ENCODE measurements at places on chromosomes 2 and 18. TPM values are rescaled to one million over a fixed set of nuclear protein-coding genes. Genes with fewer than 3 reads are reported as not detected.
A peak's percentile ranks its signal among the peaks of the same experiment; 100 is the strongest.

DNA sequence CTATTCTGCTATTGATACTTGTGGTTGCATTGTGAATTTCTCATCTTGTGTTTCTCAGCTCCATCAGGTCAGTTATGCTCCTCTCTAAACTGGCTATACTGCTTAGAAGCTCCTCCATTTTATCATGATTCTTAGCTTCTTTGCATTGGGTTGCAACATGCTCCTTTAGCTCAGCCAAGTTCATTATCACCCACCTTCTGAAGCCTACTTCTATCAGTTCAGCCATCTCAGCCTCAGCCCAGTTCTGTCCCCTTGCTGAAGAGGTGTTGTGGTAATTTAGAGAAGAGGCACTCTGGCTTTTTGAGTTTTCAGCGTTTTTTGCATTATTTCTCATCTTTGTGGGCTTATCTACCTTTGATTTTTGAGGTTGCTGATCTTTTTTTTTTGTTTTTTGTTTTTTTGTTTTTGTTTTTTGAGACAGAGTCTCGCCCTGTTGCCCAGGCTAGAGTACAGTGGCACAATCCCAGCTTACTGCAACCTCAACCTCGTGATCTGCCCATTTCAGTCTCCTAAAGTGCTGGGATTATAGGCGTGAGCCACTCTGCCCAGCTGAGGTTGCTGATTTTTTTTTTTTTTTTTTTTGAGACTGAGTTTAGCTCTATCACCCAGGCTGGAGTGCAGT, 36.0 kb downstream of the ANKRD12 start:
- H3K4me3 ChIP-seq: no peak overlapping the region
- no peak for DNase-seq
- no peaks in the 10 kb centered on the region for H3K27me3 ChIP-seq
- H3K4me1 ChIP-seq: peaks cover 6% of the 10 kb centered on the region

DNA sequence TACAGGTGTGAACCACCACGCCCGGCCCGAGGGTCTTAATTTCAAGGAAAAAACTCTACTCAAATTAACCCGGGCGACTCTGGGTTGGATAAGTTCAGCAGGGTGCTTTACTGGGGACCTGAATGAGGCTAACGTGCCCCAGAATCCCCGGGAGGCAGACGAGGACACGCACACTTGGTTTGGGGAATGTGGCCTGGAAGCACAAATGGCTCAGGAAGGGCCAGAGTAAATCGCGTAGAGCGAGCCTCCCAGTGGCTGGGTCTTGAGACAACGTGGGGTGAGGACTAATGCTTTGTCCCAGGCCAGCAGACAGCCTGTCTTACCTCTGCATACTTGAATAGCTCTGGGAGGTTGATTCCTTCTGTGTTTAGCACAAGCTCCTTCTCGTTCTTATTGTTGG, 75.8 kb downstream of the POLR1A start:
- no peak overlapping the region for H3K27ac ChIP-seq
- no peak for DNase-seq
- no peaks in the 10 kb centered on the region for H3K4me1 ChIP-seq
- peaks cover 42% of the 10 kb centered on the region for H3K36me3 ChIP-seq

GRCh38 chr18:2448565-2449151, 122.6 kb downstream of the METTL4 start:
- no peaks in the 10 kb centered on the region for H3K36me3 ChIP-seq
- no peak overlapping the region for H3K4me3 ChIP-seq
- H3K27me3 ChIP-seq: no peaks in the 10 kb centered on the region
- no peak for DNase-seq
- H3K4me1 ChIP-seq: no peaks in the 10 kb centered on the region

DNA sequence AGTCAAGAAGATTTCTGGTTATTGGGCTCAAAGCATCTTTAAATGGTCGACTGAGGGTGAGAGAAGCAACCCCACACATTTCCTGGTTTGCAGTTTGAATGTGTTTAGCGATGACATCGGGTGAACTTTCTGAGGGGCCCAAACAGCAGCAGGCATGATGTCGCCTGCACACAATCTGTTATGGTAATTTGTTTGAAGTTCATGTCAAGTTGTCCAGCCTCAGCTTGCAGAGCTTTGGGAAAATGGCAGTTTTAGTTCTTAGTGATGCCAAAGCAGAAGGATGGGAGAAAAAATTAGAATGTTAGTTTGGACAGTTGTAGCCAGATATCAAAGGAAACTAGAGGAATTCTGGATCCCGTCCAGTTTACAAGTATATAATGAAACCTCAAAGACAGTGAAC, 284.6 kb downstream of the MBD5 start:
- H3K27ac ChIP-seq: no peak overlapping the region
- no peak overlapping the region for H3K4me3 ChIP-seq
- no peaks in the 10 kb centered on the region for H3K4me1 ChIP-seq
- H3K36me3 ChIP-seq: no peaks in the 10 kb centered on the region
- DNase-seq: no peak
- H3K27me3 ChIP-seq: no peaks in the 10 kb centered on the region

- no peak for DNase-seq
- no peak overlapping the region for H3K4me3 ChIP-seq
- H3K27me3 ChIP-seq: no peaks in the 10 kb centered on the region
- no peak overlapping the region for H3K27ac ChIP-seq
Observed at GRCh38 chr2:65076345-65076710, 20.1 kb downstream of the CEP68 start.

DNA sequence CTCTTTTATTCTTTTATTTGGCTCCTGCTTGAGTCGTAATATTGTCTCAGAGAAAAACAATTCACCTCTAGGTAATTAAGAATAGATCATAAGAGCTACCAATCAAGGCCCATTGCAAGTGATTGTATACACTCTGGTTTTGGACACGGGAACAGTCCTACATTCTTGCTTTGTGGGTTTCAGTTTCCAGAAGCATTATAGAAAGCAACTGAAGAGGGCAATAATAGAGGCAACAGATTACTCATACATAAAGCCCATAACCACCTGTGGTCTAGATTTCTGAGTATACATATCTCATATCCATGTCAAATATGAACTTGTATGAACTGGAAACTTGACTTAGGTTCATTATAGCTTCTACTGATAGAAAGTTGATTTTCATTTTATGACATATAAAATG, 65.4 kb downstream of the DIS3L2 start:
- H3K4me3 ChIP-seq: no peak overlapping the region
- no peaks in the 10 kb centered on the region for H3K4me1 ChIP-seq

DNA sequence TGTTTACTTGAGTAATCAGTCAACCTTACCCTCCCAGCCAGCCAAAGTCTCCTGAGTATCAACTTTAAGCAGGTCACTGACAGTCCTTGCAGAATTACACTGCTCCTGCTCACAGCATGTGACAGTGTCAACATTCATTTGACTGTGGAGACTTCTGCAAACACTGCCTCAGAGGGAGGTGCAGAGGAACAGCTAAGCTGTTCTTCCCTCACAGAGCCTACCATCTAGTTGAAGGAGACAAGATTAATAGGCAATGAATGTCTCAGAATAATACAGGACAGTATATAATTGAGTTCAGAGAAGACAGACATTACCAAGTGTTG, 11.9 kb downstream of the SLC14A2 start:
- no peak overlapping the region for H3K27ac ChIP-seq
- no peak for DNase-seq
- H3K36me3 ChIP-seq: no peaks in the 10 kb centered on the region
- H3K4me3 ChIP-seq: no peak overlapping the region
- no peaks in the 10 kb centered on the region for H3K27me3 ChIP-seq
- peaks cover 21% of the 10 kb centered on the region for H3K4me1 ChIP-seq

DNA sequence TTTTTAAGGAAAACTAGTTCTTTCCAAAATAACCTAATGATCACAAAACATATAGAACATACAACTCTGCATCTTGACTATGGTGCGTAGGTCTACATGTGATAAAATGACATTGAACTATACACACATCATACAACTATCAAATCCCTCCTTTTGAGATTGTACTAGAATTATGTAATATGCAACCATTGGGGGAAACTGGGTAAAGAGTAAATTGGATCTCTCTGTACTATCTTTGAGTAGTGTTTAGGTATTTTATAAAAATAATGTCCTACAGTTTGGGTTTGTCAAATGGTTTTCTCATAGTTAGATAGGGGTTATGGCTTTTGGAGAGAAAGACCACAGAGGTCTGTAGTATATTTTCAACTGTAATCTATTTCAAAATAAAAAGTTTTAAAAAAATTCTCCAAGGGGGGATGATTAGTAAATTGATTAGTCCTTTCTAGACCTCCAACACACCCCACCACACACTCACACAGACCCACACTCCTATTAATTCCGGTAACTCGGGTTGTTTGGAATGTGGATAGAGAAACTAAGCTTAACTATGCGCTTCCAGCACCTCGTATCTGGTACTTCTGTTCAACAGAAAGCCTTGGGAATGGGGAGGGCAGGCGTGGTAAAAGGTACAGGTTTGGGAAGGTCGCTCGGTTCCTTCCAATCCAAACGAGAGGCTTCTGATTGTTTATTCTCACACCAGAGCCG, 695 bp upstream of the BIRC6 start:
- no peak for DNase-seq
- H3K4me3 ChIP-seq: peak overlapping the region; percentile 97
- H3K27me3 ChIP-seq: no peaks in the 10 kb centered on the region
- no peaks in the 10 kb centered on the region for H3K36me3 ChIP-seq
- peak overlapping the region; percentile 79 for H3K27ac ChIP-seq

- H3K4me1 ChIP-seq: peaks cover 3% of the 10 kb centered on the region
- no peak for DNase-seq
- peaks cover 5% of the 10 kb centered on the region for H3K36me3 ChIP-seq
Observed at GRCh38 chr2:148255929-148256328, 235.0 kb downstream of the MBD5 start.

DNA sequence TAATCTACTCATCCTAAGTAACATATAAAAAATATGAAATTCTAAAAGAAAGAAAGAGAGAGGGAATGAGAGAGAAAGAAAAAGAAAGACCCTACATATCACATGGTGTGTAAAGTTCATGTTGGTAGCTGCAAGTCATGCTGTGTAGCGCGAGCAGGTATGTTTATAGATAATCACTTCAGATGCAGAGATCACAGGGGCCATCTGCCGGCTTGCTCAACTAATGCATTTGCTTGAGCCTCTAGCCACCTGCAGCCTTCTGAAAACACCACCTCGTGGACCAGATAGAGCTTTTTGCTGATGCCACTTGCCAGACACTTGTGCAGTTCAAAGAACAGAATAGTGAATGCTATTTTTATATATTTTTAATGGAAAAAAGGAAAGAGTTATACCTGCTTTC, 37.6 kb downstream of the CDH7 start:
- H3K4me1 ChIP-seq: no peaks in the 10 kb centered on the region
- no peaks in the 10 kb centered on the region for H3K36me3 ChIP-seq
- no peaks in the 10 kb centered on the region for H3K27me3 ChIP-seq
- no peak for DNase-seq
- H3K4me3 ChIP-seq: no peak overlapping the region

- no peak for DNase-seq
- H3K27me3 ChIP-seq: no peaks in the 10 kb centered on the region
- H3K27ac ChIP-seq: no peak overlapping the region
- H3K4me1 ChIP-seq: no peaks in the 10 kb centered on the region
- H3K4me3 ChIP-seq: no peak overlapping the region
Observed at GRCh38 chr2:217415316-217415715, 555.5 kb upstream of the TNP1 start.

DNA sequence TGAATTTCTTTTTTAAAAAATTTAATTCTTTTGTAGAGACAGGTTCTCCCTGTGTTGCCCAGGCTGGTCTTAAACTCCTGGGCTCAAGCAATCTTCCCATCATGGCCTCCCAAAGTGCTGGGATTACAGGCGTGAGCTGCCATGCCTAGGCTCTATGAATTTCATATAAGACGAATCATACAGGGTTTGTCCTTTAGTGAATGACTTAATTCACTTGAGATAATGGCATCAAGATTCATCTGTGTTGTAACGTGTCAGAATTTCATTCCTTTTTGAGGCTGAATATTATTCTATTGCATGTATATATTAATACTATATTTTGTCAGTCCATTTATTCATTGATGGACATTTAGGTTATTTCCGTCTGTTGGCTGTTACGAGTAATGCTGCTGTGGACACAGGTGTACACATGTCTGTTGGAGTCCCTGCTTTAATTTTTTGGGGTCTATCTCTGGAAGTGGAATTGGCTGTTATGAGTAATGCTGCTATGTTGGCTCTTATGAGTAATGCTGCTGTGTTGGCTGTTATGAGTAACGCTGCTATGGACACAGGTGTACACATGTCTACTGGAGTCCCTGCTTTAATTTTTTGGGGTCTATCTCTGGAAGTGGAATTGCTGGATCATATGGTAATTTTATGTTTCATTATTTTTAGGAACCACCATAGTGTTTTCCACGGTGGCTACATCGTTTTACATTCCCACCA, 210.6 kb downstream of the CAMKMT start:
- peak overlapping the region; percentile 58 for H3K27ac ChIP-seq
- H3K36me3 ChIP-seq: no peaks in the 10 kb centered on the region
- no peaks in the 10 kb centered on the region for H3K27me3 ChIP-seq
- peaks cover 31% of the 10 kb centered on the region for H3K4me1 ChIP-seq

- DNase-seq: no peak
- no peaks in the 10 kb centered on the region for H3K4me1 ChIP-seq
- no peaks in the 10 kb centered on the region for H3K36me3 ChIP-seq
- H3K4me3 ChIP-seq: no peak overlapping the region
Observed at GRCh38 chr2:218871345-218872302, 9.0 kb upstream of the WNT10A start.

DNA sequence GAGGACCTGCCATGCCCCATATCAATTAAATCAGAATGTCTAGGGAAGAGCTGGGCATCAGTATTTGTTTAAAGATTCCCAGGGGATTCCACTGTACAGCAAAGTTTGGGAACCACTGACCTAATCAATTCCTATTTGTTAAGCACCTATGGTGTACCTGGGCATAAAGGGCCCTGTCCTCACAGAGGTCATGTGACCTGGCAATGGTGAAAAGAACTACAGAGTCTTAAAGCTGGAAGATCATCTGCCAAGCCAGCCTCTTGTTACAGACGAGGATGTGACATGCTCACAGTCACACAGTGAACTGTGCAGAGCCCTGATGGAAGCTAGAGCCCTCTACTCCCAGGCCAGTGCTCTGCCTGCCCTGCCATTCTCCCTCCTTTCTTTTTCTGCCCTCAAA, 23.3 kb downstream of the SLC14A2 start:
- H3K27ac ChIP-seq: no peak overlapping the region
- H3K4me1 ChIP-seq: no peaks in the 10 kb centered on the region
- H3K36me3 ChIP-seq: no peaks in the 10 kb centered on the region
- no peak overlapping the region for H3K4me3 ChIP-seq

GRCh38 chr2:238290715-238291549, 2.5 kb upstream of the PER2 start:
- H3K36me3 ChIP-seq: no peaks in the 10 kb centered on the region
- no peak overlapping the region for H3K4me3 ChIP-seq
- peaks cover 43% of the 10 kb centered on the region for H3K4me1 ChIP-seq
- H3K27ac ChIP-seq: peak overlapping the region; percentile 98
- no peaks in the 10 kb centered on the region for H3K27me3 ChIP-seq
- no peak for DNase-seq

Gene LONRF2
- not detected for polyA plus RNA-seq

Gene NCKAP5
- polyA plus RNA-seq: 3.0 TPM

Gene IL18R1
- polyA plus RNA-seq: 1.5 TPM

Gene GPR55
- polyA plus RNA-seq: not detected

Gene KCNJ3
- not detected for polyA plus RNA-seq

Gene GPBAR1
- polyA plus RNA-seq: 0.10 TPM

Gene ANKRD30B
- polyA plus RNA-seq: not detected

Gene LOXL3
- polyA plus RNA-seq: 0.21 TPM

Gene CYS1
- 0.14 TPM for polyA plus RNA-seq

Gene CTNNA2
- not detected for polyA plus RNA-seq
